Renal cortical epithelial cell (primary cell): ENCODE measurements at places on chromosomes 4 and X.
A peak's percentile ranks its signal among the peaks of the same experiment; 100 is the strongest.

DNA sequence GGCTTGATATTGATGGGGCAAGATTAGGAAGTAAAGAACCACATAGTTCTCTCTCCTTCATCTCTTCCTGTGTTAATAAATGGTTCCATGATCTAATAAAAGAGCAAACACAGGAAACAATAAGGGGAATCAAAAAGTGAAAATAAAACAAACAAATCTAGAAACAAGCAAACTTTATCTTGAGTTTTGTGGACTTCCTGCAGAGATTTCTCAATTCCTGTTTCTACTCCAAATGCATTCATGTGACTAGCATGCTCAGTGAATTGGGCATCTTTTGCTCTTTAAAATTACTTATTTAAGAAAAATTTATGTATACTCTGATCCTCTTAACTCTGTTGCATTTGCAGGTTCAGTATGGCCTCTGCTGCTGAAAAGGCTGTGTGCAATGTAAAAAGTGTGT is 682.0 kb downstream of the KCTD8 start:
- DNase-seq, result no peak

DNA sequence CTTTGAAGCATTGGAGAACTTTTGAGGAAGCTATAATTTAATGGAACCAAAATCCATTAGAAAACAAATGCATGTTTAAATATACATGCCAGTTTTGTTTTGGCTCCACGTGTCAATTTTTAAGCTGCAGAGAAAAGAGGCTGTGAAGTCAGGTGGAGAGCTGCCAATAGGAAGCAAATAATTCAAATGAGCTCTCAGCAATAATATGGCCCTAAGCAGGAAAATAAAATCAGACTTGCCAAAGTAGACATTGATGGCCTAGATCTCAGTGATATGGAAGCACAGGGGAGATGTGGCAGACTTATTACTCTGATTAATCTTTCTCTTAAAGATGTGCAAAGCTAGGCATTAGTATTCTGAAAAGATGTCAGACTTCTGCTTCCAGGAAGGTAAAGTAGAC is 769.8 kb upstream of the NDST4 start:
- no peak for DNase-seq

- no peak for DNase-seq
These were observed 534.6 kb downstream of the BCOR start for GRCh38 chrX:39563178-39563577.

- DNase-seq, result peak; percentile 79
These were observed 201.0 kb downstream of the SPRY1 start for GRCh38 chr4:123597586-123597985.

- DNase-seq, result no peak
These were observed 56.6 kb downstream of the NELFA start for GRCh38 chr4:1952058-1952700.
